ENCODE measurements at places on chromosomes 12 and 14.

GRCh38 chr14:31000629-31001338 lies 24.7 kb upstream of the AP4S1 start:
- no peak for DNase-seq

- no peak for DNase-seq
These were observed 22.6 kb downstream of the GALNT9 start for GRCh38 chr12:132306885-132307191.

DNA sequence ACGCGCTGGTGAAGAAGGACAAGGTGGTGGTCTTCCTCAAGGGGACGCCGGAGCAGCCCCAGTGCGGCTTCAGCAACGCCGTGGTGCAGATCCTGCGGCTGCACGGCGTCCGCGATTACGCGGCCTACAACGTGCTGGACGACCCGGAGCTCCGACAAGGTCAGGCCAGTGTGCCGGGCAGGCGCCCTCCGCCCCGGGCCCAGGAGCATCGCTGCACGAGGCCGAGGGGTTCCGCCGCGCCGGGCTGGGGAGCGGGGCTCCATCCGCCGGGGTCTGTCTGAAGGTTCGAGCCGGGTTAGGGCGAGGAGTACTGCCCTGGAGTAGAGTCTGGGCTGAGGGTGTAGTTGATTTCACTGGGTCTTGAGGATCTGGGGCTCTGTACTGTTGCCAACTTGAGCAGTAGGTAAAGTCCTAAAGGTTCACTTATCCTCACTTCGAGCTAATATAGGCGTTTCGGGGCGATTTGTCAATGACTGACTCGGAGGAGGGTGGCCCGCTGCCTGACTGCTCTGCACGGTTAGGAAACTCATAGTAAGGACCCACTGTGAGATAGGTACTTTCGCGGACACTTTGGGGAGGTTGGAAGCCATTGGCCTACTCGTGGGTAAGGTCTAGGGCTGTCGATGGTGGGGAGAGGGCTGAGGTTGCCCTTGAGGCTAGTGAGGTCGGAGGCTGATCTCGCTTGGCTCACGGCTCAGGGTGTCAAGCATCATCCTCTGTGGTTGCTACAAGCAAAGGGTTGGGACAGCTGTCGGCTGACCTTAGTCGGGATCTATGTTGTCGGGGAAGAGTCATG lies 574 bp downstream of the GLRX5 start:
- DNase-seq, result peak; percentile 20

- no peak for DNase-seq
These were observed 22.8 kb upstream of the DHRS4 start for GRCh38 chr14:23930742-23931141.

DNA sequence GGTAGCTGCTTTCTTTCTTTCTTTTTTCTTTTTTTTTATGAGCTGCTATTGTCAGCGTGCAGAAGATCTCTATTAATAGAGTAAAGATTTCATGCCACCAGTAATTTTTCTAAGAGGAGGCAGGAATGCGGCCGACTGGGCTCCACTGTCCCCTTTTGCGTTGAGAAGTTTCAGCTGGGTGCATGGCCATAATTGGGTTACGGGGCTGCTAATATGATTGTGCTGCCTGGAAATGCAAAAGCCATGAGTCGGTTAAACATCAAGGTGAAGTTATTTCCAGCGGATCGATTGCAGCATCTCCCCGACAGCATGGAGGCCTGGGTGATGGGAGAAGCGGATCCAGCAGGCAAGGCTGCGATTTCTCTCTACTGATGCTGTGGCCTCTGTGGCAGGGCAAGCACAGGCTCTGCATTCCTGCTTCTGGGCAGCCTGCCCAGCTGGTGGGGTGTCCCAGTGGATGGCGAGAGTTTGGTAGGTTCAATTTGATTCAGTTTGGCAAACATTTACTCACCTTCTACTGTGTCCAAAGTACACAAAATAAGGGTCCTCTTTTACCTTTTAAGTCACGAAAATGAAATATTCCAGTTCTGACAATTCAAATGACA lies 54.4 kb upstream of the PRMT8 start:
- DNase-seq, result no peak

- DNase-seq, result no peak
These were observed 546.7 kb upstream of the SEL1L start for GRCh38 chr14:82080370-82080769.

DNA sequence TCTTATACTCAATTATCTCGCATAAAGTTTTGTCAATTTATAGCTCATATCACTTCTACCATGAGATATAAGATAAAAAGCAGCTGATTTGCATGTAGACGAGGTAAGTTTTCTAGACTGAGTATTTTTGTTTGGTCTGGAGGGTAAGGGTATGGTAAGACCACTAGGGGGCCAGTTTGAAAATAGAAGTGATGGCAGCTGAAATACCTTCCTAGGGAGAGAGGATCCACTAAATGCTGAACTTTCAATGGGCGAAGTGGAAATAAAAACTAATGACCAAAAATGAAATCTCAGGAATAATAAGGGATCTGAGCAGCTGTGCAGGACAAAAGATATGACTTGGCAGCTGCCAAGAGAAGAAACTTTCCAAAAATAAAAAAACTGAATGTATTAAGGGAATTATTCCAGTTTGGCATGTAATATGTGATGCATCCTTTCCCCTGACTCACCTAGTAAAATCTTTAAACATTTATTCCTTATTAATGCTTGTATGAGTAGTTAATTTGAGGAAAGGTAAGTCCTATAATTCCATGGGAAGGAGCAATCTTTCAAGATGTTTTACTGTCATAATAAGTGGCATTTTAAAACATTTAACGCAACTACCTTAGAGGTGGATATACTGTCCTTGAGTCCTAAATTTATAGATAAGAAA lies 754.5 kb downstream of the C12orf50 start:
- DNase-seq, result no peak

DNA sequence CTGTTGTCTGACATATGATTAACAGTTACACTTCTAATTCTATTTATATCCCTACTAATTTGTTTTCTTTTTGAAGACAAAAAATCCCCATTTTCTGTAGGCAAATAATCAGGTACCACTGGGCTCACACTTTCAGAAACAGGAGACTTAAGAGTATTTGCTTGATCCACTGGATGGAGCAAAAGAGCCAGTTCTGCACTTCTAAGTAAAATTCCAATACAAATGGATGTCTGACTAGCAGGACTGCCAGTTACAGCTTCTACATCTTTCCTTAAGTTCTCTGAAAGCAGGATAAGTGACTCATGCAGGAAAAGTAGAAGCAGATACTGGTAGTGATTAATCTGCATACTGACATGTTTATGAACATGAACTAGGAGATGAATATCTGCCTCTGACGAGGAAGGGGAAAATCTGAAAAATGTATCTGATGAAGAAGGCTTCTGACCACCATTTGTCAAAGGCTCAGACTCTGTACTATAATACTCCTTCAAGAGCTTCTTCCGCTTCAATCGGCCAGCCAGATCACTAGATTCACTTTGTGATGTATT lies 73.8 kb upstream of the ANKS1B start:
- no peak for DNase-seq

DNA sequence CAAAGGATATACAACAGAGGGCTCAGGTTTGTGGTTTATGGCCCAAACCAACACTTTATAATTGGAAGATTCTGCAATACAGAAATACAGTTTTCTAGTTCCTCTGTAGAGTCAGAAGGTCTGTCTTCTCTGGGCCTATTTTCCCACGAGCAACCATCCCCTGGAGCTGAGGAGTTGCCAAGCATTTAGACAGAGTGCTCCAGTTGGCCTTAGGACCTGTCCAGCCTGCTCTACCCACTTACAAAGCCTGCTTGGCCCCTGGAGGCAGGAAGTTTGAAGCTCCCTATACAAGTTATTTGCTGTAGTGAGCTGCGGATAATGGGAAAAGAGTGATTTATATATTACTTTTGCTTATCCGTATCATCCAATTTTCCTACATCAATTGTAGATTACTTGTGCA lies 60.8 kb upstream of the HSPB8 start:
- no peak for DNase-seq

GRCh38 chr14:95117937-95118721 lies 39.2 kb downstream of the DICER1 start:
- DNase-seq, result no peak

GRCh38 chr14:90491221-90491885 lies 94.5 kb downstream of the CALM1 start:
- no peak for DNase-seq

DNA sequence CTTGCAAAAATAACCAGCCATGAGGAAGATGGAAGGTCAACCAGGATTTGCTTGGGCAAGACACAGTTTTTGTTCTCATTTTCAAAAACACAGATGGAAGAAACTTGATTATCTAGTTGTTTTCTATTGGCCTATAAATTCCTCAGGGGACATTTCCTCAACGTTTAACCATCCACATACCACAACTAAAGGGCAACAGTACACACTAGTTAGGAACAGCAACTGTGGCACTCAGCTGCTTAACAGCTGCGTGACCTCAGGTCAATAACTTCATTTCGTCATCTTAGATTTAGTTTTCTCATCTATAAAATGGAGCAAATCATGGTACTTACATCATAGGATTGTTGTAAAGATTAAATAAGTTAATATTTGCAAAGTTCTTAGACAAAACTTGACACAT lies 18.7 kb downstream of the SSTR1 start:
- no peak for DNase-seq

DNA sequence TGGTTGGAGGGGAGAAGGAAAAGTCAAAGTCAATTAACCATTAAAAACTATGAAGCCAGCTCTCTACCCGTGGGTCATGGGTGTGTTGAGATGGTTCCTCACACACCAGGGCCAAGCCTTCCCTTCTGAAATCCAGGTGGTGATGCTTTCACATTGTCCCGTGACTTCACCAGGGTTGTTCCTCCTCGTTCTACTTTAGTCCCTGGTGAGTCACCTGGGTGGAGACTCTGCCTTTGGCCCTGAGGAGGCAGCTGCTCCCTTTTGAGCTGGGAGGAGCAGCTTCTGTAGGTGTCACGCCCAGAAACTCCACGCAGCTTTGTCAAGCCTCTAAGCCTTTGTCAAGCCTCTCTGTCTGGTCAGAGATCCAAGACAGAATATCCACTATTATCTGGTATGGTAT lies 348.3 kb downstream of the BMP4 start:
- no peak for DNase-seq

GRCh38 chr12:51721282-51721940 lies 127.1 kb downstream of the FIGNL2 start:
- DNase-seq, result peak; percentile 69

GRCh38 chr14:55762595-55763232 lies 182.7 kb downstream of the KTN1 start:
- peak; percentile 46 for DNase-seq

DNA sequence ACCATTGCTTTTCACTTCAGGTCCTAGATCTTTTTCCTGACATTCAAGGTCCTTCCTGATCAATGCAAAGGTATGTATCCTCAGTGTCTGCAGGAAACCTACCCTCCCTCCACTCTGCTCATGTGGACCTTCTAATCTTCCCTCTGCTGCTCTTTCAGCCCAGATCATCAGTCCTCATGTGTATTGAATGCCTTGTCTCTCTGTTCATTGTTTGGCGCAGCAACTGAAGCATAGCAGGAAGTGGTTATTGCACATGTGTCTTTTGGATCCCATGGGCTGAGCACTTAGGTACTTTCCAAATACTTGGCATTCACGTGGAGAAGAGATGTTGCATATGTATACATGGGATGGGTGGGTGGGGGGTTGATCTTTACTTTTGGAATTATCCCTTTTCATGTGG lies 4.3 kb upstream of the NIN start:
- peak; percentile 57 for DNase-seq

DNA sequence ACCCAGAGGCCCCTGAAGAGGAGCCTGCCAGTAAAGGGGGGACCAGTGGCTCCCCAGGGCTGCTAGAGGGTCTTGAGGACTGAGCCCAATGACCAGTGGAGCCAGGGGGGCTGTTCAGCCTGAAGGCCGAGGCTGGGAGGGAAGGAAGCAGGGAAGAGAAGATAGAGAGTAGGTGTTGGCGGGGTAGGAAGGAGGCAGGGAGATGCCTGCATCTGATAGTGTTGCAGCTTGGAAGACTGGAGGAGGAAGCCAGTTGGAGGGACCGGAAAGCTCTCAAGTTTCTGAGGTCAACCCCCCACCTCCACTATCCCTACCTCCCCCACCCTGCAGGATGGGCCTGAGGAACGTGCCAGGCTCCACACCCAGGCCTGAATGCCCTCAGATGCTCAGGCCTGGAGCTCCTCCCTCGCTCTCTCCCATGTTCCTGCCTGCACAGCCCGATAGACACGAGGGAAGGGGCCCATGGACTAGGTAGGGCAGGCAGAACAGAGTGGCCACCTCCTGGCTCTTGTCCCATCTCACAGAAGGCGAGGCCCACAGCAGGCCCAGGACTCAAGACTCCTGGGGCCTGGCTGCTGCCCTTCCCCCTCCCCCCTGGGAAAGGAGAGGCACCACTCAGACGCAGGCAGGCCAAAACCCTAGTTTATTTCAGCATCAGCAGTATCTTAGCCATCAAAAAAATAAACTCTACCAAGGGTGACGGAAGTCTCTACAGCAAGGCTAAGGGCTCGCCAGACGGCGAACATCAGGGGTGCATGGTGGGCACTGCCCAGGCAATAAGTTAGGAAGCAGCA lies 3.4 kb downstream of the CKB start:
- DNase-seq, result no peak

DNA sequence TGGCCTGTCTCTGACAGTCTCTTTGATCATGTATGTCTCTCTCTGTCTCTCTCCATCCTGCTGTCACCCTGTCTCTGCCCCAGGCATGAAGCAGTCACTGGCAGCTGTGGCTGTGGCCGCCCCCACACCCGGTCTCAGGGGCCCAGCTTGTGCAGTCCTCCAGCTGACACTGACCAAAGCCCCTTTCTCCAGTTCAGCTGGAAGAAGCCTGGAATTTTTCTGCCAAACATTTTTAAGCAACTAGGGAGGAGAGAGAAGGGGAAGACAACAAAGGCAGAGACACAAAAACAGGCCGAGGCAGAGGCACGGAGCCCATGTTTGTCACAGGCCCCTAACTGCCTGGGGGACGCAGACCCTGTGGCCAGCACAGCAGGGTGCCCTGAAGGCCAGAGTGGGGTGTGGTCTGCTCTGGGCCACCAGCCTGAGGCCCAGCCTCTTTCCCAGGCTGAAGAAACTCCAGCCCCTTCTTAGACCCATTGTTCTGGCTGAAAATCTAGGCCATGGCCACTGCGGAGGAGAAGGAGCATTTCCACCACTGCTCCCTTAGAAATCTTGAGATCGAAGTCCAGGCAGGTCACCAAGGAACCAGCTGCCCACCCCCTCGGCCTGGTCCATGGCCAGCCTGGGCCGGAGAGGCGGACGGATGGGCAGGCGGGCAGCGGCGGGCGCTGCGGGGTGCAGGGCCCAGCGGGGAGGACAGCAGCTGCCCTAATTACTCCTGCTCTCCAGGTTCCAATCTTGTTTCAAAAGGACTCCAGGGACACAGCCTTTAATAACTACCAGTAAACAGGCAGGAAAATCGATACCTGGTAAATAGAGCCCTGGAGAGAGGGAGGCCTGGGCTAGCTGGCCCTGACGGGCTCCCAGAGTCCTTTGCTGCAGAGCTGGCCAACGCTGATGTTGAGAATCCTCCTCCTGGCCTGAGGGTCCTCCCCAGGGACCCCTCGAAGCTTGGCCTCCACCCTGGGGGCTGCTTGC lies 14.9 kb downstream of the DTX1 start:
- no peak for DNase-seq
